ENCODE measurements at places on chromosomes 1 and 21.

- peak; percentile 52 for DNase-seq
These were observed at the start of gene ITPKB for GRCh38 chr1:226738995-226739695. ITPKB (minus strand) TSS chr1:226739282; CDS start chr1:226737458, 1,824 bp downstream.

DNA sequence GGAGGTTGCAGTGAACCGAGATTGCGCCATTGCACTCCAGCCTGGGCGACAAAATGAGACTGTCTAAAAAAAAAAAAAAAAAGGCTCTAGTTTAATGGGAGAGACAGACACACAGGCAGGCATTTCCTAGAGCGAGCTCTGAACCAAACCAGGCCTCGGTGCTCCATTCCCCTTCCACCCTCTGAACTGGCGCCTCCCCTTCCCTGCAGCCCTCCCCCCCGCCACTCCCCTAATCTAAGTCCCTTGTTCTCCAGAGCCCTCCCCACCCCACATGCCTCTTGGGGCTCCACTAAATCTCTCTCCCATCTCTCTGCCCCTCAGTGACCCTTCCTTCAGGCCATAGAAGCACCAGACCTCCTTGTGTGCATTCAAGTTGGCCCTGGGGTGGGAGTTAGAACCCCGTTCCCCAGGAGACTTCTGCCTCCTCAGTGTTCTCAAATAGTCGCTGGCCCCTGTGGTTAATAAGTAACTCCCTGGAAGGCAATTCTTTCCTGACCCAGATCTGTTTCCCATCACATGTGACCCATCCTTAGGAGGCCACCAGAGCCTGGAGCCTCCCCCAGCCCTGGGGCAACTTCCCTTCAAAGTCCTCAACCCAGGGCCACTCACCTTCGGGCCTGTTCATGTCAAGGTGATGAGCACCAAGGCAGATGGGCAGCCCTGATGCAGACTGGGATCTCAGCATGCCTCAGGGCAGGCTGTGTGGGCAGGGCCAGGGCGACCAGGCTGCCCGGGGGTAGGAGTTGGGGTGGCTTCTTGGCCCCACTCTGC, 42.6 kb upstream of the EPB41 start:
- DNase-seq, result no peak

DNA sequence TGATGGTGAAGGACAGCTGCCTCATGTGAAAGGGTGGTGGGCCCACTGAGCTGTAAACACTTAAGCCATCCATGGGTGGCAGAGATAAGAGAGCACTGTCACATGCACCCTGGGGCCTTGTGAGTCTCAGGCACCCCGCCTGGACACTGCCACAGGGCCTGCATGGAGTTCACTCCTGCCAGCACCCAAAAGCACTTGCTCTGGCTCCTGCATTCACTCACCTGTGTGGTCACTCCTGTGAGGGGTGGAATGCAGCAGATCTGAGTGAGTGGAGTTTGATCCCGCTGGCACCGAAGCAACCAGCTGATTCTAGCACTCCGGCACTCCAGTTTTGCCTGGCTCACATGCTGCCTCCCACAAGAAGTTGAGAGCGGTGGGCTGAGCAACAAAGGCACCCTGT, 1142.1 kb upstream of the PRMT6 start:
- DNase-seq, result no peak

GRCh38 chr1:26826261-26827105, at the start of gene ZDHHC18:
ZDHHC18 (plus strand) TSS chr1:26826688; CDS start chr1:26826805, 117 bp downstream.
- peak; percentile 51 for DNase-seq

DNA sequence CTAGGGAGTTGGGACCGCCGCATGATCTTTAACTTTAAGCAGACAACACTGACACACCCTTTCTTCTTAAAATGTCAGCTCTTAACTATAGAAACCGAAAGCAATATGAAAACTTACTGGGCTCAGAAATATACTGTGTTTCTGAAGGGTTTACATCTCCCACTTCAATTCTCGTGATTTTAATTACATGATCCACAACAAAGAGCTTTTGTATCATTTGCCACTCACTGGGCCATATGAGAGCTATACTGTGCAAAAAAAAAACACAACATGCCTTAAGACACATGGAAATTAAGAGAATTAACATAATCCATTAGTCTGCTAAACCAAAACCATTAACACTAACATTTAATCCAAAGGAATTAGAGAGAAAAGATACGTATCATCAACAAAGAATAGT, 35.0 kb upstream of the RAP1GAP start:
- DNase-seq, result no peak

GRCh38 chr1:199098468-199098867, 459.6 kb downstream of the PTPRC start:
- no peak for DNase-seq

GRCh38 chr1:160416369-160416768, 16.0 kb downstream of the VANGL2 start:
- peak; percentile 32 for DNase-seq

GRCh38 chr1:160226623-160227022, 21.4 kb downstream of the PEA15 start:
- no peak for DNase-seq

GRCh38 chr1:46643368-46643775, 24.8 kb downstream of the ATPAF1 start:
- DNase-seq, result no peak

GRCh38 chr1:222911866-222912265, 97.0 kb downstream of the DISP1 start:
- DNase-seq, result no peak

- no peak for DNase-seq
These were observed 14.0 kb downstream of the PLA2G2E start for GRCh38 chr1:19909392-19909791.

- no peak for DNase-seq
These were observed 4.6 kb downstream of the AGTRAP start for GRCh38 chr1:11740258-11741192.

DNA sequence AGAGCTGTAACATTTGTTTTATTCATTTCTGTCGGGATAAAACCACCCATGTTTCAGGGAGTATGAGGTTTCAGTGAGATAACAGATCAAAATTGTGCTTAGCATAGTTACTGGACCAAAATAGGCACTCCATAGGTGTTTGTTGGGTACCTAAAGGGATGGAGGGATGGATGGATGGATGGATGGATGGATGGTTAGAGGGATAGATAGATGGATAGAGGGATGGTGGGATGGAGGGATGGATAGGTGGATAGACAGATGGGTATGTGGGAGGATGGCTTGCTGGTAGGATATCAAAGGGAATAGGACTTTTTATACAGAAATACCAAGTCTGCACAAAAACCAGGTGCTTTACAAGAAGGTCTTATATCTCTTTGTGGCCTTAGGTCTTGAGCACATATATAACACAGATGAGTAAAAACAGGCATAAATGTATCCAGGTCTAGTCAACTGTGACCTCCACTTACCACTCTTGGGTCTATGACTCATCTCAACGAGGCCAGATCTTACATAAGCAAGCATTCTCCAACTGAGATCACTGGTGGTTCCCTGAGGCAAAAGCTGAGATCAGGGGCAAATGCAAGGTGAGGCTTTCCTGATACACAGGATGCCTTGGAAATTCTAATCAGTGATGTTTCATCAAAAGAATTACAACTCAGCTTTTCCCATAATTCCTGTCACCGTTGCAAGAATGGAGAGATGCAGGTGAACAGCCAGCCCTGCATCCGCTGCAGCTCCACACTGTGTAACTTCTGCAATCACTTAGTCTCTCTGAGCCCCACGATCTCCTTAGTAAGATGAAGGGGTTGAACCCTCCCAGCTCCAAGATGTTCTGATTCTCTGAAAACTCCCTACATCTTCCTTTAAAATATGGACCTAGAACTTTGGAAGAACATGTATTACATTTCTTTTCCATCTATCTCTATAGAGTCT, 32.0 kb downstream of the PTAFR start:
- DNase-seq, result no peak

- DNase-seq, result no peak
These were observed 14.6 kb upstream of the JAK1 start for GRCh38 chr1:64980745-64981600.

- DNase-seq, result no peak
These were observed at the start of gene COL24A1 for GRCh38 chr1:86156566-86157455. COL24A1 (minus strand) TSS chr1:86156772; CDS start chr1:86156396, 376 bp downstream.

- no peak for DNase-seq
These were observed 129.1 kb downstream of the PIK3R3 start for GRCh38 chr1:46003315-46003714.

GRCh38 chr1:77498918-77499317, 183.5 kb downstream of the ZZZ3 start:
- no peak for DNase-seq

- no peak for DNase-seq
These were observed 19.6 kb downstream of the CCDC18 start for GRCh38 chr1:93200086-93200620.

DNA sequence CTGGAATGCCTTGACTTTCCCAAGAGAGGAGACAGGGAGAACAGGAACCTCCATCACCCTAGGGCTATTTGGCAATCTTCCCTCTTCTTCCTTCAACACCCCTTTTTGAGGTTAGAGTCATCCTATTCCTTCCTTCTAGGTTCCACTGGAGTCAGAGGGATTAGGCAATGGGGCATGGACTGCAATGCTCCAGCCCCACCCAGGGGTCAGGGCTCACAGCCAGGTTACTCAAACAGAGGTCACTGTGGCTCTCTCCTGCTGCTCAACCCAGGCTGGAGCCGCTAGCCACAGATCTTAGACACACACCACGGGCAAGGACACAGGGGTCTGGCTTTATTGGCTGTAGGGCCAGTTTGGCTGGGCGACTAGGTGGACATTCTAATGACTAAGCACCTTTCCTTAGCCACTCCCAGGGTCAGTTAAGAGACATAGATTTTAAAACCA, 145.5 kb upstream of the NRIP1 start:
- no peak for DNase-seq

GRCh38 chr1:26327956-26328362, 10.2 kb downstream of the CD52 start:
- no peak for DNase-seq

GRCh38 chr1:239189998-239190512, 196.3 kb upstream of the CHRM3 start:
- DNase-seq, result no peak

- no peak for DNase-seq
These were observed 6.5 kb upstream of the MAB21L3 start for GRCh38 chr1:116104667-116105066.

- DNase-seq, result peak; percentile 2
These were observed 16.9 kb downstream of the NTMT2 start for GRCh38 chr1:170162459-170163246.

GRCh38 chr1:32066489-32066873, 6.3 kb upstream of the TMEM39B start:
- DNase-seq, result peak; percentile 86

GRCh38 chr1:101733340-101733739, 263.4 kb downstream of the OLFM3 start:
- no peak for DNase-seq
